ENCODE measurements at places on chromosomes 5 and 9.

- DNase-seq: no peak
These were observed 228.2 kb upstream of the GRIN3A start for GRCh38 chr9:101966691-101967090.

DNA sequence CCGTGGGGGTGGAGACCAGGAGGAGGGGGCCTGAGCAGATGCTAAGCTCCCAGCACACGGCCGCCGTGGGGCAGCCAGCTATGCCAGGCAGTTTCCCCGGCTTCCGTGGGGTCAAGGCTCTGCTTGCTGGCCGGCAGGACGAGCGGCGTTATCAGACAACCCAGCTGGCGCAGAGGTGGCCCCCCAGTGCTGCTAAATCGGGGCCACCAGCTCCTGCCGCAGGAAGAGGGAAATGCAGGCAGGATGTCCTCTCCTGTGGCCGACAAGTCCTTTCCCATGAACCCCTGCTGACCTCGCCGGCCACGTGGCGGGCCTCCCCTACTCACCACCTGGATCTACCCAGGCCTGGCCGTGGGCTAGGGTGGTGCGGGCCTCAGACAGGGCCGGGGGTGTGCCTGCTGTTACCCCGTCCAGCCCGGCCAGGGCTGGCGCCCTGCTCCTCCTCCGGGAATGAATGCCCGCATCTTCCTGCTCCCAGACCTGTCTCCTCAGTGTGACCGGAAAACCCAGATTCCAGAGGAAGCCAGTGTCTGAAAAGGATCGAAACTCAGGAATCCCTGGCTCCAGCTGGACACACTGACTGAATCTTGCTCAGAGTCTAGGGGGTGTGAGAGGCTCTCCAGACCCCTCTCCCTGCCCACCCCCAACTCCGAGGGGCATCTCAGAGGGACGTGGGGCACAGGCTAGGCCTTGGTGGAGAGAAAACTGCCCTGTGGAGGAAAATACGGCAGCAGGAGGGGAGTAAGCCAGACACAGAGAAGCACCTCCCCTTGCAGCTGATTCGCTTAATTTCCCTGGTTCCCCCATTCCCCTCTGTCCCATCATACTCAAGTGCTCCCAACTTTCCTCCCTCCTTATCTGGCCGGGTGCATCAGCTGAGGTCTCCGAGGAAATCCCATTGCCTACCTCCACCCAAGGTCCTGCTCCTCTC is 3.9 kb downstream of the FLT4 start:
- no peak for DNase-seq

GRCh38 chr9:70085241-70085640 is 41.6 kb downstream of the MAMDC2 start:
- no peak for DNase-seq

DNA sequence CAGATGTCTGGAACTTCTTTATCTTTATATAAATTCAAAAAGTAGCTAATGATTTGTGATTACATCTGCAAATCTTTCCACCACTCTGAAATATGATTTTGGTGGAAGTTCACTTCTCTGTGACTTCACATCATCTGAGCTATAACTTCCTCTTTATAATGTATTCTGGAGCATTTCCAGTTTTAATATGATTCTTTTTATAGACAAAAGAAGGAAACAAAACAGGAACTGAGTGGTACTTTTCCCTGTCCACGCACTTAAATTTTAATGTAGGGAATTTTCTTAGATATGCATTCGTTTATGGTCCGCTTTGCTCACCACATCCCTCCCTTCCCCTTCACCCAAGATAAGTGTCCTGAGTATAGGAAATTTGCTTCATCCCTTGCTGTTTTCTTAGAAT is 333.5 kb downstream of the CHSY3 start:
- no peak for DNase-seq

GRCh38 chr5:67475489-67475888 is 278.9 kb upstream of the CD180 start:
- no peak for DNase-seq

DNA sequence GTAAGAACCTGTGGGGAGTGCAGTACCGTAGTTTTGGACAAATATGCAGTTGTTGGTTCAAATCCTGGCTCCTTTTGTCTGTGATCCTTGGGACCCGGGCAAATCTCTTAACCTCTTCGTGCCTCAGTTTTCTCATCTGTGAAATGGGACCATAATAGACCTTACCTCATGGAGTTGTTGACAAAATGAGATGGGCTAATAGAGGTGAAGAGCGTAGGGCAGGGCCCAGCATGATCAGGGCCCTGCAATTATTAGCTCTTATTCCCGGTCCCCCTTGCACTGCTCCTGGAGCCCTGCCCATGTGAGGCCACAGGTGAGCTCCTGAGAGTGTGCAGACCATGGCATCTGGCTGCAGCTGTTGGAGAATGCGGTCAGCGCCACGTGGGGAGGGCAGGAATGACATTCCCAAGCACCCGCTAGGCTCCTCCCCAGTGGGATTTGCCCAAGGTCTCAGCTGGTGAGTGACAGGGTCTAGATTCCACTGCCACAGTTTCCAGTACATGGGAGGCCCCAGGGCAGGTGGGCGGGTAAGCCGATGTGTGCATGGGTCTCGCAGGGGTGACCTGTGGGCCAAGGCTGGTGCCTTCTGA is 41.0 kb downstream of the NEK6 start:
- DNase-seq: no peak

DNA sequence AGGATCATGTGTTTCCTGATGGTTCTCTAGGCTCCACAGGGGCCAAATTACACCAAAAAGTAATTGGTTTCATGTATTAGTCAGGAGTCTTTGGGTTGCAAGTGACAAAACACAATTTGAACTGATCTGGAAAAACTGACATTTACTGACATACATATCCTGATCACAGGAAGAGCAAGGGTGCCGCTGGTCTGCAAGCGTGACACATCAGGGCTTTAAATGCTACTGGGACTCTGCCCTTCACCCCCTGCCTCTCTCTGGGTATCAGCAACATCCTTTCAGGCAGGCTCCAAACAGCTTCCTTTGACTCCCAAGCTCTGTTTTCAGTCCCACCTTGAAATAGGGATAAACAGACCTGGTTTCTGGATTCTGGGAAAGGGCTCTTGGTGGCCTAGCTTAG is 197.5 kb downstream of the PALM2AKAP2 start:
- no peak for DNase-seq

DNA sequence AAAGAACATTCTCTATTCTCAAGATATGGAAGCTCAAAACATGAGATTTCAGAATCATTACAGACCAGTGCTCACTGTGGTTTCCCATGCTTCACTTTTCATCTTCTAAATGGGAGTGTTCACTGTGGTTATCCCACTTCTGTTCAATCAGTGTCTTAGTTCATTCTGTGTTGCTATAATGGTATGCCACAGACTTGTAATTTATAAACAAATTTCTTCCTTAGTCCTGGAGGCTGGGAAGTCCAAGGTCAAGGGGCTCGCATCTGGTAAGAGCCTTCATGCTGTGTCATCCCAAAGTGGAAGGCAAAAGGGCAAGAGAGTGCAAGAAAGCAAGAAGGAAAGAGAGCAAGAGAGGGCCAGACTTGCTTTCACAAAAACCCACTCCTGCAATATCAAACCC is 146.3 kb downstream of the TTC39B start:
- no peak for DNase-seq

- no peak for DNase-seq
These were observed 10.8 kb downstream of the OR13J1 start for GRCh38 chr9:35859310-35859989.

GRCh38 chr9:78191931-78192330 is 43.9 kb upstream of the CEP78 start:
- no peak for DNase-seq

GRCh38 chr5:138359621-138360020 is 7.1 kb downstream of the KDM3B start:
- DNase-seq: no peak

DNA sequence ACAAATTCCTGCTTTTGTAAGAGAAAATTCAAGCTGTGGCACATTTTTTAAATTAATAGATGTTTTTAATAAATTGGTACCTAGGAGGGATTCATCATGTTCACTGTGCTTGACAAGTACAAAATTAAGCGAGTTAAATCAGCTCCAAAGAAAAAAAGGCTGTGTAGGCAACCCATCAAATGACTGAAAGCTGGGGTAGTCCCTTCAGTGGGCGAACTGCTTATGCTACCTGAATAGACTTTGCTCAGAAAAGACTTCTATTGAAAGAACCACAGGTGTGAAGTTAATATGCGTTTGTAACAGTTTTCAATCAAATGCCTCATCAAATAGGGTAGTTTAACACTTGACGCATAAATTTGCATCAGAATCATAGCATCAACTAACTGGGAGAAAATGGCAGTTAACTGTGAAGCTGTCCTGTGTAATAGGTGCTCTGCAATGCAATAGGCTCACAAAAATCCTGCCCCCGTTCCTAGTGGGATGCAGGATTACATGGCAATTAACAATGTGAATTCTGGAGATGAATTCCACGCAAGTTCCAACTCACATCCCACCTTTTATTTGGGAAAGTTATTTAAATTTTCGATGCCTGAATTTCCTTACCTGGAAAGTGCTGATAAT is 14.4 kb upstream of the ARL15 start:
- DNase-seq: no peak

DNA sequence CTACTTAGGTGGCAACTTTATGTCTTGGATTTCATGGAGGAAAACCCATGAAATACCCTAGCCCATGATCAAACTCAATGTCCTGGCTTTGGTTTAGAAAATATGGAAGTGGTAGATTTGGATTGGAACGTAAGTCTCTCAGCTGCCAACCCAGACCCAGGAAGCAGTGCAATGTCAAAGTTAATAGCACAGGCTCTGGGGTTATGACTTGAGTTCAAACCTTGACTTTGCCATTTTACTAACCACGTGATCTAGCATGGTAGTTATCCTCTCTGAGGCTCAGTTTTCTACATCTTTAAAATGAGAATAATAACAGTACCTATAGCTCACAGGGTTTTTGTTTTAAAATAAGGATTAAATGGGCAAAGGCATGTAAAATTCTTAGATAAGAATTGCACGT is 13.8 kb downstream of the FYB1 start:
- no peak for DNase-seq

DNA sequence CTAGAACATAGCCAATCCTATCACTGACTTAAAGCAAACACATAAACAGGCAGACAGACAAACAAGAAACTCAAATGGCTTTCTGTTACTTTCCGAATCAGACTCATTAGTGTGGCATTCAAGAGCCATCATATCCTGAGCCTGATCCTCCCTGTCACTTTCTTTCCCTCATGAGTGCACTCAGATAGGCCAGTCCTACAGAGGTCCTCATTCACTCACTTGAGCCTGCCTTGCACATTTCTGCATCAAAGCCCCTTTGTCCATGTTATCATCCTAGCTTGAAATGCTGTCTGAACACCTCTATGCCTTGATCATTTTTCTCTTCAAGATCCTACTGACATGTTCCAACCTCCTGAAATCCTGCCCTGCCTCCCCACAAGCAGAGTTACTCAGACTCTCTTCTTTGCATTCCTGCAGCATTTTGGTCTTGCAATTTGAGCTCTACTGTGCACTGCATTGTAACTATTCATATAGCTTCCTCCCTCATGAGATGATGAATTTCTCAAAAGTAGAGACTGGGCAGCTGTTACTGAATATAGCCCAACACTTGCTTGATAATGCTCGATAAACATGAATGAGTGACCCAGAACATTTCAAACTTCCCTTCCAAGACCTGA is 126.9 kb downstream of the PALM2AKAP2 start:
- DNase-seq: no peak

GRCh38 chr9:32431196-32431595 is 46.8 kb downstream of the ACO1 start:
- no peak for DNase-seq

GRCh38 chr5:132386644-132387286 is 17.3 kb downstream of the SLC22A5 start:
- DNase-seq: peak; percentile 81

GRCh38 chr5:134435560-134435959 is 23.9 kb upstream of the CDKN2AIPNL start:
- no peak for DNase-seq

DNA sequence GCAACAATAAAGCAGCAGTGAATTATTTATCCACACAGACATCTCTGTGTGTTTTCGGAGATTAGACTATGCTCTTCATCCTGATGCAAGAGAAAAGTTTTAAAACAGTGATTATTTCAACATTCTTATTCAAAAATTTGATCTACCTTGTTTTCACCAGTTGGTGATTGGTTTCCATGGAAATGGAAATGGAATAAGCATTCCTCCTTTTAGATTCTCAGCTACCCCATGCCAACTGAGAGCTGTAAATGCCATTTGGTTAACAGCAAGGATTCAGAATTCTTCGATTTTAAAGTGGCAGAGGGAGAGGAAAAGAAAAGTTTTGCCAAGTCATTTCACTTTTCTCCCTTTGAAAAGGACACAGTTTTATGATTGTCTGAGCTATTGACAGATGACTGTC is 154.7 kb downstream of the PCSK5 start:
- no peak for DNase-seq

- DNase-seq: no peak
These were observed 37.2 kb downstream of the TLE1 start for GRCh38 chr9:81652058-81652687.

DNA sequence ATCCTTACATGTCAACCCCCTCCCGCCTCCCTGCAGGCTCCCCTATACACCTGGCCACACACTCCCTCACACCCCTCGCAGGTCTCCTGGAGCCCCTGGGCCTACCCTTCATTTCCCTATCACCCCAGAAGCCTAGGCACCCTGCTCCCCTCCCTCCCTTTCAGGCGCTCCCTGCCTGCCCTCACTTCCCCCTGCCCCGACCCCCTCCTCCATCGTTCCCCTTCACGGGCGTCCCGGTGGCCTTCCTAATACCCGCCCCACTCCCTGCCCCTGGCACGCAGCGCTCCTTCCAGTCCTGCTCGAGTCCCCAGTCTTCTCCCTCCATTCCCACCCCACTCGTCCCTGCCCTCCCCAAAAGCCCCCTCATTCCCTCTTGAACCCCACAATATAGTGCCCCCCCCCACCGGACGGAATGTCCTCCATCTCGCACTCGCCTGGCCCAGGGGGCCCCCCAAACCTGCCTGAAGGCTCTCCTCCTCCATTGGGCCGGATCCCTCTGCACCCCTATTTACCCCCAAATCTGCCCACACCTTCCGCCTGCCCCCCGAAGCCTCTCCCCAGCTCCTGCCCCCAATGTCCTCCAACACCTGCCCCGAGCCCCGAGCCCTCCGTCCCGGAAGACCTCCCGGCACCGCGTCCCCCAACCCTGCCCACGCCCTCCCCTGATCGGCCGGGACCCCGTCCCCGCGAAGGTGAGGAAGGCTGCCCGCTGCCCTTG is 746 bp downstream of the STRBP start:
- DNase-seq: no peak

DNA sequence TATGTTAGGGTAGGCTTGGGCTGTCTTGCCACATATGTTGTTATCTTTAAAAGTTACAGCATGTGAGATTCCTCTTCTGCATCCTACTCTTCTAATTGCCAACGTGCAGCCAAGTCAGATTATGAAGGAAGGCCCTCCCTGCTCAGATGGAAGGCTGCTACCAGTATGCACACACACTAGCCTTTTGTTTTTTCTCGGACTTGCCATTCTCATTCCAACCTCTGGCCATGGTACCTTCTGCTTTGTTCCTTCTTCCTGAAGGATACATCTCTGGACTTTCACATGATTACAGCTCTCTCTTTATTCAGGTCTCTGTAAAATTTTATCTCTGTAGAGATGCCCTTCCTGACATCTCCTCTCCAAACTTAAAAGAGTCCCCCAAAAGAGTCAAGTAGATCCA is 12.8 kb upstream of the OTP start:
- no peak for DNase-seq

- DNase-seq: peak; percentile 35
These were observed 99.1 kb downstream of the PTTG1 start for GRCh38 chr5:160520609-160521391.

Data from testis (tissue), 5 donors.